T-helper 2 cell (primary cell): ENCODE measurements at places on chromosomes 3 and 15.

GRCh38 chr3:151267066-151267465 lies 11.3 kb downstream of the P2RY14 start:
- no peak for DNase-seq

DNA sequence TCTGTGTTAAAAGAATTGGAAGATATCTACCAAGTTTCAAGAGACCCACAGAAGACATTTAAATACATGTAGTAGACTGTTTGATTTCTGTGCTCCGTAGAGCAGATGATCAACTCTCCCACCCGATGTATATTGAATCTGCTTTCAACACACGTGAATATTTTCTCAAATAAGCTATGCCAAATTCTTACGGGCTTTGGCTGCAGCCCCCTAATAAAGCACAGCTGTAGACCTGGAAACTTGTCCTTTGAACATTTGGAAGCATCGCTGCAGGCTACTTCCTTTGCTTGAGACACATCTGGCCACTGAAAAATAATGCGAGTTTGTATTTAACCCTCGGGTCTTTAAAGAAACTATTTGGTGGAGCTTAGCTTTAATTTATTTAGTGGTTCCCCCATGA lies 98.3 kb upstream of the SELENOK start:
- DNase-seq, result no peak

DNA sequence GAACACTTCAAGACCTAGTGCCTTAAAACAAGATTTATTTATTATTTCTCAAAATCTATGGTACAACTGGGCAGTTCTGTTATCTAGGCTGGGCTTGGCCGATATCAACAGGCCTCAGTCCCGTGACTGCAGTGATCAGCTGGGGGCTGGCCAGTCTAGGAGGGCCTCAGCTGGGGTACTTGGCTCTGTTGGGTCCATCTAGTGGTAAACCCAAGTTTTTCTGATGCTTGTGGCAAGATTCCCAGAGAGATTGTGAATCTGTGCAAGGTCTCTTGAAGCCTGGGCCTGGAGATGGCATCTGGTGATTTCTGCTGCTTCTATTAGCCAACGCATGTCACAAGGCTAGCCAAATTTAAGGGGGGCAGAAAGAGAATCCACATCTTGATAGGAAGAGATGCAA lies 482.4 kb upstream of the SGO1 start:
- no peak for DNase-seq

DNA sequence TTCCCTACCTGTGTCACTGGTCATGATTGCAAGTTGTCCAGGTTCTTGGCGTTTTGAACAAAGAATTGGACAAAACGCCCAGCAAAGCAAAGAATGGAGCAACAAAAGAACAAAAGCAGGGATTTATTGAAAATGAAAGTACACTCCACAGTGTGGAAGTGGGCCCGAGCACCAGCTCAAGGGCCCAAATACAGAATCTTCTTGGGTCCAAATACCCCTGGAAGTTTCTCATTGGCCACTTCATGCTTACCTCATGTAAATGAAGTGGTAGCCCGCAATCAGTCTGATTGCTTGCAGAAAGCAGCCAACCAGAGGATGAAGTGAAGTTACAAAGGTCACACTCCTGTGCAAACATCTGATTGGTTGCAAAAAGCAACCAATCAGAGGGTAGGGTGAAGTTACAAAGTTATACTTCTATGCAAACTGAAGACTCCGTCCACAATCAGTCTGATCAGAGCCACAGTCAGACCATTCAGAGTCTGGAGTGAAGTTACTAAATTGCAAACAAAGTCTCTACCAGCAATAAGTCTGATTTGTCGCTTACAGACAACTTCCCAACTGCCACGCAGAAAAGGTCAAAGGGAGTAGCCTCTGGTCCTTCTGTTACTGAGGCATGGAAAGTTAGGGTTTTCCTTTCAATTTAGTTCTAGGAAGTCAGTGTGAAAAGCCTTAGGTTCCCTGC lies 8.3 kb upstream of the TM4SF1 start:
- DNase-seq, result no peak

GRCh38 chr15:51316636-51317035 lies 21.8 kb downstream of the CYP19A1 start:
- no peak for DNase-seq

DNA sequence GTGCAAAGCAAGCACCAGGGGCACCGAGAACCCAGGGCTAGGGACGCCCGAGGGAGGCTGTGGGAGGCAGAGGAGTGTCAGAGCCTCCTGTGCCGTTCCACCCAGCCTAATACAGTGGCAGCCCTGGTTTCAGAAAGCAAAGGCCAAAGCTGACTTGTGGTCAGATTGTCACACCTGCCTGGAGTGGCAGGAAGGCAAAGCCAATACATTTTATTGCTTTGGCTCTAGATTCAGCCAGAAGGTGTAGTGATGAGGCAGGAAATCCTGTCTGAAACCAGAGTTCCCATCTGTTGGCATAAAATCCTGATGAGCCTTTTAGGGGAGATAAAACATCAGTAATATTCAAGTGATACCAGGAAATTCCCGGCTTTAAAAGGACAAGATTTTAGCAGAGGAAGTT lies 168.3 kb downstream of the SLCO3A1 start:
- peak; percentile 9 for DNase-seq

DNA sequence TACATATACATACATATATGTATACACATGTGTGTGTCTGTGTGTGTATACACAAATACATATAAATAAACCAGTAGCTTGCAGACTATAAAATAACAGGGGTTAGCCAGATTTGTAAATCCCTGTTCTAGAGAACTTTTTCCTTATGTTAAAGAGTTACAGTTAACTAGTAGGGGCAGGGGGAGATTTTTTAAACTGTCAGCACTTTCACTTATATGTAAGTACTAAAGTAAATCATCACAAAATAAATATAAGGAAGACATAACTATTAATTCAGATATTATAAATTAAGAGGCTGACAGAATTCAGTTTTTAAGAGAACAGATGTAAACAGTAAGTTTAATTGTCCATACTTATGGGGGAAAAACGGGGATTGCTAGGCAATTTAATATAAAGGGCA lies 74.0 kb downstream of the LRRFIP2 start:
- no peak for DNase-seq

DNA sequence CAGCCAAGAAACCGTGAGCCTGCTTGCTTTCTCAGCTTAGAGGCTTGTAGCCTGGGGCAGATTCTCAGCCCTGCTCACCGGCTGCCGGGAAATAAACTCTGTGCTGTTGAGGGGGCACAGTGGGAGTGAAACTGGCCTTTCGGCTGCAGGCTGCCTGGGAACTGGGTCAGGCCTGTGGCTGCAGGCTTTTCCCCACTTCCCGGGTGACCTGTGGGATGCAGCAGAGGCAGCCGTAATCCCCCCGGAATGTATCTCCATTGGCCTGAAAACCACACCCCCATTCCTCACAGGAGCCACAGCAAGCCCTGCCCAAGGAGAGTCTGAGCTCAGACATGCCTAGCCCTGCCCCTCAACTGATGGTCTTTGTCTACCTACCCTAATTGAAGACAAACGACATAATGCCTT lies 110.9 kb downstream of the STXBP5L start:
- no peak for DNase-seq

- DNase-seq, result no peak
These were observed 5.1 kb downstream of the DPH6 start for GRCh38 chr15:35540885-35541284.

- no peak for DNase-seq
These were observed 85.7 kb upstream of the RNF7 start for GRCh38 chr3:141652349-141652748.

- DNase-seq, result no peak
These were observed 369.2 kb downstream of the NSUN3 start for GRCh38 chr3:94431876-94432570.

- DNase-seq, result no peak
These were observed 497.8 kb upstream of the CNTN4 start for GRCh38 chr3:1600700-1601418.

- DNase-seq, result no peak
These were observed 832.9 kb upstream of the NR2F2 start for GRCh38 chr15:95497634-95498033.

GRCh38 chr3:192331749-192332385 lies 395.5 kb downstream of the FGF12 start:
- no peak for DNase-seq

DNA sequence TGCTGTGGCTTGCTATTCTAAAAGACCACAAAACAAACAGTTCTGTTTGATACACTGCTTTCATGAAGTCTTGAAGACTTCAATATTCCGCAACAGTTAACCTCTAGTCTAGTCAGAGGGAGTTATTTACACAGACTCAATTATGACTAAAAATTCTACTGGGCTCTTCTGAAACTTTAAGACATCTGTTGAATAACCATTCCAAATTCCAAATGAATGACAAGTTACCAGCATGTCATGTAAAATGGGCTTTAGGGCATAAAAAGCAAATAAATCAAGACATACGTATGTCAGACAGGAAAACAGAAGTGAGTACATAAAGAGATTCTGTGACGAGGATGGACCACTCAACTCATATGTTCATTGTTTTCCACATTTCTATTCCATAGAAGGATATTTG lies 93.9 kb downstream of the PLOD2 start:
- DNase-seq, result no peak

DNA sequence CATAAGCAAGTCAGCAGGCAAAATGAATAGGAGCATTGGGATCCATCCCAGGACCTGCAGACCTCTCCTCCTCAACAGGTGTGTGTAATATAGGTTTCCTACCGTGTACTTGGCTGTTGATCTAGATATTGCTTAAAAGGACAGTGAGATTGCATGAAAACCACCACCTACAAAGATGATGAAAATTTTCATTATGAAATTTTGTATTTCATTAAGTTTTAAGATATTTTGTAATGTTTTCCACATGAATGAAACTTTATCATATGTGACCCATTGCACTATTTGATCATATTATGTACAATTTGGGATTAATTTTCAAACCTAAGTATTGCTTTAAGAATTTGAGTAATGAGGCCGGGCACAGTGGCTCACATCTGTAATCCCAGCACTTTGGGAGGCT lies 94.3 kb upstream of the TRPM1 start:
- DNase-seq, result no peak

- DNase-seq, result no peak
These were observed 192.5 kb downstream of the ATP10A start for GRCh38 chr15:25670621-25671020.

DNA sequence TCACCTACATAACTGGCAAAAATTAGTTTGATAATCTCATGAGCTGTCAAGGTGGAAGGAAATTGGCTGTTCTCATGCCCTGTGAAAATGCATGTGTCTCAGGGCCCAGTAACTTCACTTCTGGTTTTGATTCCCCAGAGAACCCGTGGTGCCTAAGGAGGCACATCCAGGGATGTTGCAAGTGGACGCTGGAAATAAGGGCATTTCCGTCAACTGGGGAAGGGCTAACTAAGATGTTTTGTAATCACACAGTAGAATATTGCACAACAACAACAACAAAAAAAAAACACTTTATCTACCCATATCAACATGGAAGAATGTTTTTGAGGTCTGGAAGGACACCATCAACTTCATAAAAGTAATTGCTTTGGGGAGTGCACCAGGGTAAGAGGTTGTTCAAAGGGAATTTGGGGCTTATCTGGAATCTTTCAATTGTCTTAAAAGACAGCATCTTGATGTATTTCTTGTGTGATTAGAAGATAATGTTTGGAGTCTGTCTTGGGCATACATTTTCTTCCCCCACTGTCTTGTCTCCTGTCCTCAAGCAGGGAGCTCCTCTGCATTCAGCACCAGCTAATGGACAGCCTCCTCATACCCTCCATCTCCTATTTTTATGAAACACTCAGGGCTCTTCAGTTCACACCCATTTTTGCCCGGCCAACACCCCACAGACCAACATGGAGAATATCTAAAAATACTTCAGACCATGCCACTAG lies 37.2 kb upstream of the PRR20G start:
- DNase-seq, result no peak

DNA sequence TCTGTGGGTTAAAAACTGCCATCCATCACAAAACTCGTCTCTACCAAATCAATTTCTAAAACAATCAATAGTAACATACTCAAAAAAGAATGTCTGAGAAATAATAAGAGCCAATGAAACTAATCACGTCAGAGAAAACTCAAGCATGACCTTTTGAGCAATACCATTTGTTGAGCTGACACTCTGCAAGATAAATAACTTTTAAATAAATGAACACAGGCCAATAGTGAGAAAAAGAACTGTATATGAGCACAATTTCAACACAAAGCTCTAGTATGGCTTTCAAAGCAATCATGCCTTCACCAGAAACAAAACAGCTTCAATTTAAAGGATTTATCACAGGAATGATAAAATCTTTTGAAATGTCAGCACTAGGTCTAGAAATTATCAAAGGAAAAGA lies 249.2 kb upstream of the SETMAR start:
- DNase-seq, result no peak

DNA sequence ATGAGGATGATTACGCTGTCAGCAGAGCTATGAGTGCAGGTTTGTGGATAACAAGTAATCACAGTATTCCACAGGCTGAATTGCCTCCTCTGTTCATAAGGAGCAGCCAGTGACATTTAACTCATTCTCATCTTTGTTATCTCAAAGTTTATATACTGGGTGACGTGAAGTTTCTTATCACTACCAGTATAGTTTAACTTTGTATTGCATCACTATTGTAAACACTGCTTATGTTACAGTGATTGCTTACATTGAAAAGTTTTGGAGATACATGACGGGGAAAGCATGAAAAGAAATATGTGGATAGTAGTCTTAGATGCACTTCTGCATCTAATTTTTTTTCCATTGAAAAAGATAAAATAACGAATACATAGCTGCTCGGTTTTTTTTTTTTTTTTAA lies 429.7 kb downstream of the VGLL3 start:
- DNase-seq, result no peak

DNA sequence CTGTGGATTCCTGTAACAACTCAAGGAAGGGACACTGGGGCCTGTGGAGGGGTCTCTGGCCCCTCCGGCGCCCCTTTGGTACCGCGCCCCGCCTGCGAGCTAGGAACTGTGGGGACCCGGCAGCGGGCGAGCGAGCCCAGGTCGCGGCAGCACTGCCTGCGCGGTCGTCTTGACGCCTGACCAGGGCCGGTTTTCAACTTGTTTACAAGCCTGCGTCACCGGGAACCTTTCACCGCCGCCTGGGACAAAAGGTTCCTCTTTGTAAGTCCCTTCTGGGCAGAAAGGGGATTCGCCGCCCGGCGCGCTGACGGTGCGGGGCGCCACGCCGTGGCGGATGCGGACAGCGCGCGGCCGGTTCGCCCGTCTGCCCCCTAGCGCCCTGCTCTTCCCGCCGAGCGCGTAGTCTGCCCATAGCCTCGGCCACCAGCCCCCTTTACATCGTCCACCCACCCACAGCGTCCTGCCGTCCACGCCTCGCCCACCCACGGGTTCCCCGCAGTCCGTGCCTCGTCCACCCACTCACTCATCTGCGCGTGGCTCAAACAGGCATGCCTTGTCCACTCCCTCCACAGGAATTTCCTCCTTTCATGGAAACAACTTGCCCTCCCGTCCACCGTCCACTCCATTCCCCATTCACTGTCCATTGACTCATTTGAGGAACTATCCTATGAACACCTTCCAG lies 5.5 kb upstream of the CFAP100 start:
- no peak for DNase-seq

- DNase-seq, result no peak
These were observed 89.0 kb downstream of the DHX36 start for GRCh38 chr3:154235330-154235729.

GRCh38 chr15:22956257-22956977 lies 23.8 kb downstream of the CYFIP1 start:
- DNase-seq, result no peak

- peak; percentile 71 for DNase-seq
These were observed 16.8 kb downstream of the EMC4 start for GRCh38 chr15:34241376-34242330.

GRCh38 chr15:31392761-31393401 lies 66.2 kb downstream of the KLF13 start:
- DNase-seq, result no peak
